ENCODE measurements at places on chromosomes 12 and 14. TPM values are rescaled to one million over a fixed set of nuclear protein-coding genes. Genes with fewer than 3 reads are reported as not detected.

GRCh38 chr12:104733717-104734175 is 224.3 kb downstream of the SLC41A2 start:
- H3K4me3 ChIP-seq = no peak overlapping the region
- H3K27me3 ChIP-seq = no peaks in the 10 kb centered on the region
- no peaks in the 10 kb centered on the region for H3K36me3 ChIP-seq
- no peak overlapping the region for H3K27ac ChIP-seq

- peaks cover 59% of the 10 kb centered on the region for H3K4me1 ChIP-seq
- no peaks in the 10 kb centered on the region for H3K27me3 ChIP-seq
- peak; percentile 15 for DNase-seq
- no peak overlapping the region for H3K27ac ChIP-seq
- no peak overlapping the region for H3K4me3 ChIP-seq
- H3K36me3 ChIP-seq = peaks cover 16% of the 10 kb centered on the region
Observed at GRCh38 chr14:71592361-71592760, 339.9 kb upstream of the RGS6 start.

NGB gene
- total RNA-seq = not detected

HCAR1 gene
- 0.18 TPM for total RNA-seq

DNA sequence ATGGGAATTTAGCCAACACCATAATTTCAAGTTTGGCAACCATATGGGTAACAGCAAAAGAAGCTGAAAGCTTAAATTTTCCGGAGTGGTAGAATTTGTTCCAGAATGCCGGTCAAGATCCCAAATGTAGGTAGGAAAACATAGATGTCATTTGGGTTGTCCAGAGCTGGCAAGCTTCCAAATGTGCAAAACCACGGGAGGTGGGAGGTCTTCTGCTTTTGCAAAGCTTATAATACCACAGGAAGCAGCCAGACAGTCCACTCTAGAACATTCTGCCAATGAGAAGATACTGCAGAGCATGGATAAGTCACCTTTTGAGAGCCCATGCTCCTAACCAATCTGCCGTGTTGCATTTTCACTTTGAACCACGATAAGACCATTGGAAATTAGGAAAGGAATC is 26.4 kb upstream of the BATF start:
- no peak overlapping the region for H3K27ac ChIP-seq
- H3K27me3 ChIP-seq = no peaks in the 10 kb centered on the region
- no peak for DNase-seq
- H3K36me3 ChIP-seq = no peaks in the 10 kb centered on the region

CEBPE gene
- total RNA-seq = 0.27 TPM

THAP2 gene
- 10.8 TPM for total RNA-seq

- no peaks in the 10 kb centered on the region for H3K27me3 ChIP-seq
- H3K4me3 ChIP-seq = no peak overlapping the region
- peaks cover 6% of the 10 kb centered on the region for H3K4me1 ChIP-seq
- DNase-seq = peak; percentile 14
- peaks cover 20% of the 10 kb centered on the region for H3K36me3 ChIP-seq
Observed at GRCh38 chr12:115998119-115998633, 279.3 kb downstream of the MED13L start.

DEPDC4 gene
- total RNA-seq = 3.7 TPM

VWF gene
- total RNA-seq = 0.13 TPM

DNA sequence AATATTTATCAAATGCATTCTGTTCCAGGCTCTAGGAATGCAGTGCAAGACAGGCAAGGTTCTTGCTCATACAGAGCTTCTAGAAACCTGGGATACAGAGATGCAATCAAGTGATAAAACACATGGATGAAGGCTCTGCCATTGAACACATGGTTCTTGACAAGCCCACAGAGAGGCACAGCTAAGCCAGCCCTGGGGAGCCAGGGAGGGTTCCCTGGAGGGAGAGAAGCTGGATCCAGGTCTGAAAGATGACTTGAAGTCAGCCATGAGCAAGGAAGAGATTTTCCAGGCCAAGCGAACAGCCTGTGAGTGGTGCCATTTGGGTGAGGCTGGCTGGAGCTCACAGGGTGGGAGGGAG is 66.2 kb downstream of the IRF2BPL start:
- peak; percentile 14 for DNase-seq
- peaks cover 88% of the 10 kb centered on the region for H3K4me1 ChIP-seq
- peak overlapping the region; percentile 100 for H3K27ac ChIP-seq
- peaks cover 5% of the 10 kb centered on the region for H3K36me3 ChIP-seq
- H3K27me3 ChIP-seq = peaks cover 2% of the 10 kb centered on the region
- peak overlapping the region; percentile 75 for H3K4me3 ChIP-seq

GRCh38 chr12:10075451-10075850 is 23.3 kb downstream of the CLEC1A start:
- no peak for DNase-seq
- no peak overlapping the region for H3K4me3 ChIP-seq
- no peak overlapping the region for H3K27ac ChIP-seq
- no peaks in the 10 kb centered on the region for H3K4me1 ChIP-seq

RAB5B gene
- 26.0 TPM for total RNA-seq

GRCh38 chr12:93440043-93440835 is 1.5 kb downstream of the UBE2N start:
- peak overlapping the region; percentile 92 for H3K27ac ChIP-seq
- DNase-seq = no peak
- H3K4me1 ChIP-seq = peaks cover 62% of the 10 kb centered on the region
- H3K4me3 ChIP-seq = peak overlapping the region; percentile 99

CLEC1A gene
- not detected for total RNA-seq

DNA sequence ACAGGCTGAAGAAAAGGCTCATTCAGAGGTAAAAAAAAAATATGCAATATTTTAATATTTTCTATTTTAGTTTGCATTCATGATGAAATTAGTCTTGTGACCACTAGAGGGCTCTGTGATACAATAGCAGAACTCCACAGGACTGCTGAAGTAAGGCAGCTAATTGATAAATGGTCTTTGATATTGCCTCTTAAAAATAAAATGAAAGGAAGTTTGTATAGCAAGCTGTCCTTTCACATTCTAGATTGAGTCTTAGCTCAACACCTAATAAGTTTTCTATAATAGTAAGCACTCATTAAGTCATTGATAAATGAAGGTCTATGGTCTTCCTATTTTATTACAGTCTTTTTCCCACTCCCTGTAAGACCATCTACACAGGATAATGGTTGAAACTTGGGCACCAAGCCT is 315.7 kb downstream of the NAV3 start:
- no peak overlapping the region for H3K4me3 ChIP-seq
- H3K27me3 ChIP-seq = no peaks in the 10 kb centered on the region
- H3K4me1 ChIP-seq = no peaks in the 10 kb centered on the region
- no peak for DNase-seq

DNA sequence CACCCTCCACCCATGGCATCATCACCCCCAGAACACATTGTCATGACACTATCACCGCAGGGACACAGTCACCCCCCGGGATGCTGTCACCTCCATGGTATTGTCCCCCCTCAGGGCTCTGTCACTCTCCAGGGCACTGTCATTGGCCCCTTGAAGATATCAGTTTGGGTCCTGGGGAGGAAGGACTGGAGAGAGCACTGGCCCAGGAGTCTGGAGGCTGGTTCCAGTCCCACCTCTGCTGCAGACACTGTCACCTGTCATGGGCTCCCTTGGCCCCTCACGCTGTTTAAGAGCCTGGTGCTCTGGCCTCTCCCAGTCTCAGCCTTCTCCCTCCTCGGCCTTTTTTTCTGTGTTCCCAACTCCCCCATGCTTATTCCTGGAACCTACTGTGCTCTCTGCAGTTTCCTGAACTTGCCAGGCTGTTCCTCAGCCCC is 31.9 kb downstream of the SERPINA3 start:
- no peaks in the 10 kb centered on the region for H3K36me3 ChIP-seq
- no peak overlapping the region for H3K4me3 ChIP-seq
- H3K27ac ChIP-seq = no peak overlapping the region
- H3K4me1 ChIP-seq = no peaks in the 10 kb centered on the region

GRCh38 chr14:92982956-92983355 is 60.0 kb downstream of the CHGA start:
- DNase-seq = no peak
- H3K4me1 ChIP-seq = peaks cover 3% of the 10 kb centered on the region
- no peaks in the 10 kb centered on the region for H3K27me3 ChIP-seq

DNA sequence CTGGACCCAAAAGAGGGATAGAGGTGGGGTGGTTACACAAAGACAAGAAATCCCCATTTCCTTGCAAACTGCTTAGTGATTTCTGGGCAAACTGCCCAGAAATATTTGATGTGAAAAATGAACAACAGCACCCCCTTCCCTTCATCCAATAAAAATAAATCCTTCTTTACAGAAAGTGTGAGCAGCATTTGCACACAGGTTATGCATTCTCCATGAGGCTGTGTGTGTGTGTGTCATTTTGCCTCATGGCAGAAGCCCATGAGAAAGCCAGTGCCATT is 17.2 kb upstream of the NRXN3 start:
- H3K4me1 ChIP-seq = no peaks in the 10 kb centered on the region
- no peaks in the 10 kb centered on the region for H3K36me3 ChIP-seq
- peaks cover 9% of the 10 kb centered on the region for H3K27me3 ChIP-seq
- H3K4me3 ChIP-seq = no peak overlapping the region
- no peak for DNase-seq

GRCh38 chr12:75087654-75088053 is 122.0 kb downstream of the KCNC2 start:
- no peaks in the 10 kb centered on the region for H3K4me1 ChIP-seq
- H3K36me3 ChIP-seq = no peaks in the 10 kb centered on the region
- H3K4me3 ChIP-seq = no peak overlapping the region
- peaks cover 2% of the 10 kb centered on the region for H3K27me3 ChIP-seq
- DNase-seq = no peak
- H3K27ac ChIP-seq = no peak overlapping the region

DNA sequence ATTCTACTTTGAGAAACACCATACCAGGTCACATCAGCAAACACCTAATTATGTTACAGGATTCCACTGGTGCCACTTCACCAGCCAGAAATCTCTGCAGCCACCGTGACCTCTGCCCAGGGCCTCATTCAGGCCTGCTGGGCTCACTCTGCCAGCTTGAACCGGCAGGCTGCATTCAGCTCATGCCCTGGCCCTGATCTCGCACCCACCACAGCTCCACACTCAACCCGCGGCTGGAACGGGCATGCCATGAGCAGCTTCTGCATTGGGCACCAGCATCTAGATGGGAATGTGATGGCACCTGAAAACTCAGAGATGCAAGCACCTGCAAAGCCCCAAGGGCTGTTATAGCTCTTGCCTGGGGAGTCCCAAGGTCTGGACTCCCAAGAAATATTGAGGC is 168.7 kb downstream of the DPY19L2 start:
- no peak overlapping the region for H3K27ac ChIP-seq
- peaks cover 2% of the 10 kb centered on the region for H3K27me3 ChIP-seq
- no peak for DNase-seq

- no peaks in the 10 kb centered on the region for H3K27me3 ChIP-seq
- H3K4me3 ChIP-seq = no peak overlapping the region
- peak; percentile 69 for DNase-seq
- H3K36me3 ChIP-seq = peaks cover 10% of the 10 kb centered on the region
- no peak overlapping the region for H3K27ac ChIP-seq
- no peaks in the 10 kb centered on the region for H3K4me1 ChIP-seq
Observed at GRCh38 chr14:105448706-105449111, 25.9 kb upstream of the CRIP2 start.

- H3K27ac ChIP-seq = no peak overlapping the region
- no peaks in the 10 kb centered on the region for H3K36me3 ChIP-seq
- H3K27me3 ChIP-seq = no peaks in the 10 kb centered on the region
- H3K4me3 ChIP-seq = no peak overlapping the region
Observed at GRCh38 chr12:67509666-67510386, 138.7 kb upstream of the DYRK2 start.

GRCh38 chr12:89775063-89775985 is 66.7 kb upstream of the ATP2B1 start:
- no peaks in the 10 kb centered on the region for H3K27me3 ChIP-seq
- no peaks in the 10 kb centered on the region for H3K36me3 ChIP-seq
- DNase-seq = no peak
- no peak overlapping the region for H3K4me3 ChIP-seq
- H3K4me1 ChIP-seq = peaks cover 3% of the 10 kb centered on the region

DNA sequence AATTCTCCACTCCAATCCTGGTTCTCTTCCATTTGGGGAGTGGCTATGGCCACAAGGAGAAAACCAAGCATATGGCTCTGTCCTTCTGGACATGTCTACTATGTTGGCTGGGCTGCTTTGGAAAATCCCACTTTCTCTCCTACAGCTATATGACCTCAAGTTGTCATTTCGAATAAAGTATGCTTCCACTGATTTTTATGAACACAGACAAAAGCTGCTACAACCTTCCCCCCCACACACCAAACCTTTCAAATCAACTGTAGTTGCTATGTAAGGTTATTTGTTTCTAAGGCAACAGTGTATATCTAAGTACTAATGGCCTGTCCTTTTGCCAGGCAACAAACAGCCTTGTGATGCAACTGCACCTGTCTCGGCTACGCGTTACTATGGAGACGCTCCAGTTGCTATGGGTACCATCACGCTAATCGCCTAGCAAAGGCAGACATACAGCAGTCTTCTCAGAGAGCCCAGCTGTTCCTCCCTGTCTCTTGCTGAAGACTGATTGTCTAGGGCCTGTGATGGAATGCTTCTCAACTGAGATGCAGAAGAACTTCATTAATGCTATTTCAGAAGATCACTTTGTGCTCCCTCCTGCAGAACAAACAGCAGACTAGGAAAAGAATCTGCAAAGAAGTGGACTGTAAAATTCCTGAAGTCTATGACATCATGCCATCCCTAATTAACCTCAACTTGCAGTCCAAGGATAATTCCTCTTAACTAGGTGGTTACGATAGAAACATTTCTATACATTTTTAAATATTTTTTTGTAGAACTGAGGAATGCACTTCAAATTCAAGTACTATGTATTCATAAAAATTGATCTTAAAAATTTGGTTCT is 67.6 kb downstream of the FOXN3 start:
- no peaks in the 10 kb centered on the region for H3K27me3 ChIP-seq
- peak; percentile 30 for DNase-seq
- no peak overlapping the region for H3K27ac ChIP-seq
- H3K4me1 ChIP-seq = peaks cover 64% of the 10 kb centered on the region

CACNA1C gene
- 0.05 TPM for total RNA-seq

DNA sequence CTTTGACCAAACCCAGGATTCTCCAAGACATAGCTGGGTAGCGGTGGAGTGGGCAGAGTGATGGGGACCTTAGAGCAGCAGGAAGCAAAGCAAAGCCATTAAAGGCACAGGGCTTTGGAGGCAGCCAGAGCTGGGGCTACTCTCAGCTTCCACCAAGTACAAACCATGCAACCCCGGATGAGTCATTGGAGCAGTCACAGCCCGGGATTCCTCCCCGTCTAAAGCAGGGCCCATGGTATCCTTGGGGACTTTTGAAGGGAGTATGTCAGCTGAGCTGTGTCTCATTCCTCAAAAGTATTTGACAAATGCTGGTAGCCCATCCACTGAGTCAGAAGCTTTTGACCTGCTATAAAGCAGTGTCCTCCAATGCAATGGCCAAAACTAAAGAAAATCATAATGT is 9.7 kb upstream of the IFI27 start:
- H3K27me3 ChIP-seq = no peaks in the 10 kb centered on the region
- H3K27ac ChIP-seq = no peak overlapping the region
- DNase-seq = no peak
- H3K36me3 ChIP-seq = no peaks in the 10 kb centered on the region
- H3K4me3 ChIP-seq = no peak overlapping the region
